ENCODE measurements at places on chromosomes 6 and 20. TPM values are rescaled to one million over a fixed set of nuclear protein-coding genes. Genes with fewer than 3 reads are reported as not detected.

GRCh38 chr6:33164176-33164575, 28.1 kb downstream of the COL11A2 start:
- H3K27me3 ChIP-seq: peaks cover 3% of the 10 kb centered on the region
- H3K4me3 ChIP-seq: no peak overlapping the region
- H3K27ac ChIP-seq: no peak overlapping the region

DNA sequence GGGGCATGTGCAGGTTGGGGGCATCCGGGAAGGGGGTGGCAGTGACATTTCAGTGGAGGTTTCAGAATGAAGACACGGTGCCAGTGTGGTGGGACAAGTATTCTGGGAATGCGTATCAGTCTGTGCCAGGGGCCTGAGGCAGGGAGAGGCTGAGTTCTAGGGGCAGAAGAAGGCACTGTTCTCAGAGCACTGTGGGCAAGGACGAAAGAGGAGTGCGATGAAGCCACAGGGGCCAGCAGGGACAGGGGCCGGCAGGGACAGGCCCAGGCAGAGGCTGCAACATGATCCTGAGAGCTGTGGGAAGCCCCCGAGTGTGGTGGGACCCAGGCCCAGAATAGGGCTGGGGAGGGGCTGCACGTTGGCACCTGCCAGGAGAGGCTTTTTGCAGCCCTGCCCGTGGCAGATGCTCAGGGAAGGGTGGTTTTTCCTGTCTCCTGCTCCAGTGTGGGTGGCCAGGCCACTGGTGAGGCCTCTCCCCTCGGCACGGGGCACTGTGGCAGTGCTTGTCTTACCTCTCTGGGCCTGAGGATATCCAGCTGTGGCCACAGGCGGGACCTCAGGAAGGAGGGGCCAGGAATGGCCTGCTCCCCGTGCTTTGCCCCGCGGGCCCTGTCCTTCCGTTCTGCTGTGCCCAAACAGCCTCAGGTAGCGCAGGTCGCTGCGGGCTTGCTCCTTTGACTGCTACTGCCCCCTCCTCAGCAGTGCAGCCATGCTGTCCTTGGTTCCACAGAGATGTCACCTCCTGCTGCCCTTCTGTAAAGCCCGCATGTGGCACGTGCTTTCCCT, 10.0 kb downstream of the ENTPD6 start:
- DNase-seq: no peak
- H3K4me1 ChIP-seq: peaks cover 10% of the 10 kb centered on the region
- no peak overlapping the region for H3K4me3 ChIP-seq
- H3K36me3 ChIP-seq: peaks cover 12% of the 10 kb centered on the region
- H3K27me3 ChIP-seq: peaks cover 2% of the 10 kb centered on the region

- H3K27ac ChIP-seq: no peak overlapping the region
- H3K27me3 ChIP-seq: peaks cover 89% of the 10 kb centered on the region
- no peaks in the 10 kb centered on the region for H3K36me3 ChIP-seq
- H3K4me1 ChIP-seq: peaks cover 16% of the 10 kb centered on the region
These were observed 545 bp downstream of the FNDC1 start for GRCh38 chr6:159169557-159170332.

DNA sequence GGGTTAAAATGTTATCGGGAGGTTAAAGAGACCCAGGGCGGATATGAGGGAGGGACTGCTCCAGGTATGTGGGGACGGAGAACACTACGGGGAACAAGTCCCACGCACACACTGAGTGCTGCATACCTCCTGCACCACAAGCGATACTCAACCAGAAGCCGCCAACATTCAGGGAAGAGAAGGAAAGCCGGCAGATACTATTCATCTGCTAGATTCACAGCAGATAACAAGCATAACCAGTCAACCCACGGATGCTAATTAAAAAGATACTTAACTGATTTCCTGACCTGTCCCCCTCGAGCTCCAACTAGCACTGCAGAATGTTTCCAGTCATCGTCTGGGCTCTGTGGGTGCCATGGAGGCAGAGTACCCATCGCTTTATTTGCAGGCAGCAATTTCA, 45.1 kb upstream of the RPS6KA2 start:
- DNase-seq: no peak
- no peaks in the 10 kb centered on the region for H3K36me3 ChIP-seq
- H3K27ac ChIP-seq: no peak overlapping the region
- H3K27me3 ChIP-seq: peaks cover 20% of the 10 kb centered on the region
- peaks cover 1% of the 10 kb centered on the region for H3K4me1 ChIP-seq
- no peak overlapping the region for H3K4me3 ChIP-seq

GRCh38 chr6:3138341-3138740, 19.0 kb downstream of the TUBB2A start:
- DNase-seq: no peak
- no peak overlapping the region for H3K4me3 ChIP-seq
- peaks cover 9% of the 10 kb centered on the region for H3K4me1 ChIP-seq
- peaks cover 1% of the 10 kb centered on the region for H3K36me3 ChIP-seq

DNA sequence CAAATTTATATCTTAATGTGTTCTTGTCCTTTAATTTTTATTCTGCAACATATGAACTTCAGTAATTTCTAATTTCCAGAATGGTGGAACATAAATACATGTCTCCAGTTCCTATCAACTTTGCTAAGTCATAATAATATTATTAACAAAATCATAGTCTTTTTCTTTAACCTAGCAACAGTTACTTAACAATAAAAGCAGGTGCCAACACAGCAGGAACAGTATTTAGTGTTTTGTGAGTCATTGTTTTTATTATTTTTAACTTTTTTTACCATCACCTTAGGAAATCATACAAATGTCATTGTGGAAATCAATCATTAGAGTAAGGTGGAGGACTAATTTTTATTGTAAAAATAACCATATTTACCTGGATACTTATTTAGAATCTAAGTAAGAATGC, 133.5 kb downstream of the PLCB1 start:
- H3K4me1 ChIP-seq: no peaks in the 10 kb centered on the region
- H3K4me3 ChIP-seq: no peak overlapping the region
- H3K27ac ChIP-seq: no peak overlapping the region
- no peaks in the 10 kb centered on the region for H3K27me3 ChIP-seq
- no peak for DNase-seq

GRCh38 chr20:4545526-4545925, 176.2 kb upstream of the PRND start:
- H3K27ac ChIP-seq: no peak overlapping the region
- H3K4me1 ChIP-seq: no peaks in the 10 kb centered on the region
- no peak for DNase-seq
- peaks cover 39% of the 10 kb centered on the region for H3K27me3 ChIP-seq
- H3K36me3 ChIP-seq: no peaks in the 10 kb centered on the region

Gene CLIC1
- total RNA-seq: 425 TPM

Gene HRH3
- total RNA-seq: not detected

Gene BTN2A1
- total RNA-seq: 45.2 TPM
